ENCODE measurements at places on chromosomes 13 and 19.
A peak's percentile ranks its signal among the peaks of the same experiment; 100 is the strongest.

GRCh38 chr19:41352609-41353465 lies 885 bp downstream of the TGFB1 start:
- peak; percentile 78 for DNase-seq

- DNase-seq: no peak
These were observed 173.8 kb upstream of the SOX1 start for GRCh38 chr13:111893071-111893606.

DNA sequence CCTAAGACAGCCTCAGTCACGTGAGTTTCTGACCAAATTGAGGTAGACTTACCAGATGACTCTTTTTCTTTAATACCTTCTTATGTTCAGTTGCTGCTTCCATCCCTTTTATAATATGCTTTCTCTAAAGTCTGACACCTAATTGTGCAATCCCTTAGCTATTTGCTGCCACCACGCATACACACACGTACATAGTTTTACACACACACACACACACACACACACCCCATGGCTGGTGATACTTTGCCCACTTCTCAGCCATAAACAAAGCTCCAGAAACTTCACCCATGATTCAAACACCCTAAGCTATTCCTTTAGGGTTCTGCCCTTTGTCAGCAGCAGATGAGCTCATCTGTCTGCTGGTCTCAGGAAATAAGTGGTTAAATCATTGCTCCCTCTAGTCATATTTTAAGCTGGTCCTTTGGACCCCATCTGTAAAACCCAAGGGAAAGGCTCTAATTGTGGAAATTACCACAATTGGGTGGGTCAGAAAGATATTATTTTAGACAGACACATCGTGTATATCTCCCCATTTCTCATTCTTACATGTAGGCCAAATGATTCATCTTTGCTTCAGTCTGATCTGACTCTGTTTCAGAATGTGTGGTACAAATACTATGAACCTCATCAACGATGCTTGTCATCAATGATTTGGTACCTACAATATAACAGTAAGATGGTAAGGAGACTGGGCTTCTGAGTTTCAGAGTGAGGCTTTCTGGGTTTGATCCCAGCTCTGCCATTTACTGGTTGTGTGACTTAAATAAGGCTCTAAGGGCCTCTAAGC lies 69.2 kb downstream of the NALCN start:
- DNase-seq: no peak

- DNase-seq: no peak
These were observed 12.7 kb downstream of the CEACAM21 start for GRCh38 chr19:41588497-41589209.

GRCh38 chr13:46571189-46571908 lies 18.4 kb downstream of the LRCH1 start:
- DNase-seq: no peak

DNA sequence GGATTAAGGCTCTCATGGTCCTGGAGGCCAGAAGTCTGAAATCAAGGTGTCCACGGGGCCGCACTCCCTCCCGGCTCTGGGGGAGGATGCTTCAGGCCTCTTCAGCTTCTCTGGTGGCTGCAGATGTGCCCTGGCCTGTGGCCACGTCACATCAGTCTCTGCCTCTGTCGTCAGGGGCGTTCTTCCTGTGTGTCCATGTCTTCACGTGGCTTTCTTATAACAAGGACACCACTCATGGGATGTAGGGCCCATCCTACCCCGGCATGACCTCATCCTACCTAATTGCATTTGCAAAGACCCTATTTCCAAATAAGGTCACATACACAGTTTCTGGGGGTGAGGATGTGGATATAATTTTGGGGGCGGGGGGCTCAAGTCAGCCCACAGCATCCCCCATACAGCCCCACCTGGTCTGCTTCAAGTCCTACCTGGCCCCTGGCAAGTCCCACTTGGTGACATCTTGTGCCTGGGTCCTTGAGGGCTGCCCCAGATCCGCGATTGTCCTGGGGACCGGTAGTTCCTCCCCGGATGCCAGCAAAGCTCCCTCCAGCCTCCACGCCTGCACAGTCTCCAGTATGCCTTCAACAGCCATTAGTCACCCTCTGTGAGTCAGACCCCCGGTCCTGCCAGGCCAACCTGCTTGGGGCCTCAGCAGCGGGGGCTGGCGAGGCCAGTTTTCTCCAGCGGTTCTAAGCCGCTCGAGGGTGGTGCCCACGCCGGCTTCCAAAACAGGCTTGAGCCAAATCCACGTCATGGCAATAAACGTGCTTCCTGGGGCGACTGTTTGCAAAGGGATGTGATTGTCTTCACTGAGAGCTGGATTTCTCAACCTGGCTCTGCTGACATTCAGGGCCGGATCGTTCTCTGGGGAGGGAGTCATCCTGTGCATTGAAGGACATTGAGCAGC lies 32.2 kb downstream of the MYO9B start:
- DNase-seq: no peak

DNA sequence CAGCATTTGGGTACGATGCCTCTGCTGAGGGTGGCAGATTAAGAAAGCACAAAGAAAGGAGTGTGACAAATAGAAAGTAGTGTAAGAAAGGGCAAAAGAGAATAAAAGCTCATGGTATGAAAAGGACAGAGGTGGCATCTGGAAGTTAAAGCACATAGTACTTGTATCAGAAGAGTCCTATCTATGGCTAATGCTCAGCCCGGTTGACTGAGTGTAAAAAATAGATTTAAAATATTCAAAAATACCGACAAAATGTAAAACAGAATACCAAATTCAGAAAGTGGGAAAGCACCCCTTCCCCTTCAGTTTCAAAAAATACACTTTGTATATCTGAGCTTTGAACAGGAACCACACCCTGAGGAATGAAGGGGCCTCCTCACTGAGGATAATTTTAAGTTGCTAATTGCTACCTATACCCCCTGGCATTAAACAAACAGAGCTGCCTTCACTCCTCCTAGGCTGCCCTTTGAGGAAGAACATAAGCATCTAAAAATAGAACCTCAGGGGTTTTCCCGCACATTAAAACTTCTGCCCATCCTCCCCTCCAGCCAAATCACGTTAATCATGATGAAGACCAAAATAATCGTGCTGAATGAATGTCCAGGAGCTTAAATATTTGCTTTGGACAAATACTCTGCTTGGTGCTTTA lies 43.3 kb downstream of the DLEU7 start:
- no peak for DNase-seq

Measured in GM12892 (cell line).